Central memory CD8-positive, alpha-beta T cell (primary cell): ENCODE measurements at places on chromosomes 6 and 20.

GRCh38 chr6:53581173-53581773 lies 36.4 kb upstream of the GCLC start:
- no peak for DNase-seq

DNA sequence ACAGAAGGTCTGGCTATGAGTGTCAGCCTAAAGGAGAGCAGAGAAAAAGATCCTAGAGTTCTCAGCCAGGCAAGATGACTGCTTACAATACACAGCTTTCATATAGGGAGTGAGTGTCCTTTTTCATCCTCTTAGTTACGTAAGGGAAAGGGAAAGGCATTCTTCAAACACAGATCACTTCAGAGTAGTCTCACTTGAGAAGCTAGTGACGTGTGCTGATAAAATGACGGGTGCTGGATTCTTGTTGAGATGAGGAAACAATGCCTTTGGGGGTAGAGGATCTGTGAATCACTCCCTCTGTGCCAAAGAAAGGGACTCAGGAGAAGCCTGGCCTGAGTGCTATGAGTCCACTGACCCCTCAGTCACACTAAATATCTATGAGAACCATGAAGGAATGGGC lies 117.3 kb downstream of the QRSL1 start:
- no peak for DNase-seq

GRCh38 chr20:3100480-3100879 lies 16.0 kb upstream of the AVP start:
- no peak for DNase-seq

- no peak for DNase-seq
Measured at GRCh38 chr6:85961746-85962145, 319.1 kb upstream of the SYNCRIP start.

DNA sequence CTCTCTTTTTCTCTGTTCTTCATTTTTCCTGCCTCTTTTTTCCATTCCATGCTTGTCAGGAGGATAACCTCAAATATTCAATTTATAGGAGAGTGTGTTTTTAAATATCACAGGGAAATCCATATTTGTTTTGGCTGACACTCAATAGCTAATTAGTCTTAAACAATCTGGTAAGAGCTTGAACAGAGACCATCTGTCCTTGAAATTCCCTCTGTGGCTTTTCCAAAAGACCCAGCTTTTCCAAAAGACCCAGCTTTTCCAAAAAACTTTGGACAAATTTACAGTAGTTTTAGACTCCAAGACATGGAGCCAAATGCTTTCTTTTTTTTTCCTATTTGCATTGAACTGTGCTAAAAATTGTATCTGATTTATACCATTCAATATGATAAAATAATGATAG lies 127.4 kb upstream of the FAM83B start:
- DNase-seq, result no peak

GRCh38 chr20:54013471-54013870 lies 56.9 kb downstream of the BCAS1 start:
- no peak for DNase-seq

DNA sequence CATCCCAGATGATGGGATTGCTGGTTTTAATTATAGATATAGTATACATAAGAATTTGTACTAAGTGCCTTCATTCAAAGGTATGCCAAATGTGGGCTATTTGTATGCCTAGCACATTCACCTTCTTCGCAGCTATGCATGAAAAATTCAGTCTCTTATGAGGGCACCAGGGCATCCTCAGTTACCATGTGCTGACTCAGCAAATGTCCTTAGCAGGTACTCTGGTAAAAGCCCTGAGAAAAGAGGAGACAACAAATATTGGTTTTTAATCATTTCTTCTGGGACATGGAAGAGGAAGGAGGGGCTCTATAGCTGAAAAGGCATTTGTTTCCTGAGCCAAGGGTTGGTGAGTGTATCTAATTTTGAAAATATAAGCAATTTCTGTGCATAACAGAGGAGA lies 258.1 kb upstream of the BMP2 start:
- no peak for DNase-seq

DNA sequence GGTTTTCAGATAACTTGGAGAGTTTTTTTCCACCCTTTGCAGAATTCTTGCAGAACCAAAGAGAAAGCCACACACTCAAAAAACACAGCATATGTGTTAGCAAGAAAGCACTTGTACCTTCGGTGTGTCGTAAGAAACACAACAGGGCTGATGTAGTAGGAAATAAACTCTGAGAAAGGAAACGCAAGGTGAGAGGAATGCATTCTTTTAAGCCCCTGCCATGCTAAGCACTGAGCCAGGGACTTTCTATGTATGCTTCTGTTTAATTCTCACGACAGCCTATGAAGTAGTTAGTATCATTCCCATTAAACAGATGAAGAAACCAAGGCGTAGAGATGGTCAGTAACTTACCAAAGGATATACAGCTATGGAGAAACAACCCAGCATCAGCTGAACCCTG lies 23.1 kb downstream of the NEDD9 start:
- DNase-seq, result no peak

- DNase-seq, result no peak
Measured at GRCh38 chr6:54910431-54910884, 63.9 kb downstream of the FAM83B start.

DNA sequence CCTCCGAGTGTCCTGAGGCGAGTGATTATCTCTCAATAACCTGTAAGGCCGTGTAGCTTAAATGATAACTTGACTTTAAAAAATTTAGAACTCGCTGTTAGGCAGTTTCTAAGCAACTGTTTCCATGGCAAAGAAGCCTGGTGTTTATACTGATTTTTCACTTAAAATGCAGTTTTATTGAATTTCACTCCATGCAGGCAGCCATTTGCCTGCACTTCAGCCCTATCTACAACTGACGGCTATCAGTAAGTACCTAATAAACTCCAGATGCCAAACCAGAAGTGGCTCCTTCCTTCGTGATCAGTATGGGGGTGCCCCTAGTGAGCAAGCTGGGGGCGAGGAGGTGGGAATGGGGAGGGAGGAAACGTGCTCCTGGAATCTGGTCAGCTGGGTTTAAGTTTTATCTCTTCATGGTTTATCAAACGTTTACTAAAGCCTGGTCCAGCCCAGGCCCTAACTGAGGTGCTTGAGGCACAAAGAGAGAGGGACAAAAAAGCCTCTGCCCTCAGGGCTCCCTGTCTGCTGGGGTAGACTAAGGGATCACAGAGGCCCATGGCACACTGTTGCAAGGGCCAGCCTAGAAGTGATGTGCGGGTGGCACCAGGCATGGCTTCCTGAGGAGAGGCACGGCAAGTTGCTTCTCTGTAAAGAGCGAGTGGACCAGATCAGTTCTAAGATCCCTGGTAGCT lies 45.5 kb downstream of the TTI1 start:
- DNase-seq, result no peak

GRCh38 chr20:44832724-44833123 lies 22.4 kb upstream of the RIMS4 start:
- DNase-seq, result no peak

DNA sequence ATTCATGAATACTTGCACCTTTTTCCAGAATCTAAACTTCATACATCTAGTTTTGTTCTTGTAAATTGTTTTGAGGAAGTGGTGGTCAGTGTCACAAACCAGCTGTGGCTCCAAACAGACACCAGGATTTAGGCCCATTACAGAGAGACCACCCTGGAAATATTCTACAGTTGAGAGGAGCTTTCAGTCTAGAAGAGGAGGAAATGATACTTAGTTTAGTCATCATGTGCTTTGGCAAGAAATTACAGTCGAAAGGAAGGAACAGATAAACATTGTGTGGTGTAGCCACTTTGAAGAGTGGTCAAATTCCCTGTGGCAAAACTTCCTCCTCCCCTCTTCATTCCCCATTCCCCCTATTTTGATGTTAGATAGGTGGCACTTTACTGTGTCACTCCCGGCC lies 15.7 kb downstream of the DCBLD1 start:
- DNase-seq, result no peak

DNA sequence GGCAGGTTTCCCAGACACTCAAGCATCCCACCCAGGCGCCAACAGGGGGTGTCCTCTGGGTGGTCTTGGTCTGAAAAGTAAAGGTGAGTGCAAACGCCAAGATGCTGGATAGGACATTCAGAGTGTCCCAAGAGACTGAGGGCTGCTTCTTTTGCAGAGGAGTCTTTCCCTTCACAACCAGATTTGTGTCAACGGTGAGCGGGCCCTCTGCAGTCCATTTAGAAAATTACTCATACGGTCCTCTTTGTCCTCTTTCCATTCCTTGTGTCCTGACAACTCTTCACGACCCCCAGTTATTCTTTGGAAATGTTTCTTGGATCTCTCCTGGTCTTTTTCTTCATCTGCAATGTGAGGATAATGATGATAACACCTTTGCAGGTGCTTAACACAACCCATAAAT lies 257.8 kb downstream of the CDC5L start:
- no peak for DNase-seq

DNA sequence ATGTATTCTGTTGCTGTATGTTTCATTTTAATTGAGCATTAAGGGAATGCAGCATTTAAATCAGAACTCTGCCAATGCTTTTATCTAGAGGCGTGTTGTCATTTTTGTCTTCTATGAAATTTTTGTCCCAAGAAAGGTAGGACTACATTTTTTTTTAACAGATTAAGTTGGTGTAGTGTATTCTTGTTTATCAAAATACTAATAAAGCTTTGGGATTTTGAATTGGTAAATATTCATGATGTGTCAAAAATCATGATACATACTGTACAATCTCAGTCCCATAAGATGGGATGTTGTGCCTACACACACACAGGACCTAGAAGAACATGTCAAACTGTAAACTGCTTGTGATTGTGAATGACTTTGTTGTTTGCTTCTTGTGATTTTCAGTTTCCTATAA lies 11.2 kb upstream of the HMGN4 start:
- no peak for DNase-seq

GRCh38 chr6:69097948-69098347 lies 462.9 kb downstream of the ADGRB3 start:
- DNase-seq, result no peak

GRCh38 chr20:37390891-37391525 lies 45.1 kb downstream of the SRC start:
- DNase-seq, result no peak

- DNase-seq, result peak; percentile 47
Measured at GRCh38 chr6:106979435-106979884, 4.9 kb upstream of the CD24 start.

- DNase-seq, result no peak
Measured at GRCh38 chr6:20837189-20837588, 302.9 kb downstream of the CDKAL1 start.

GRCh38 chr6:136344420-136344819 lies 54.8 kb upstream of the BCLAF1 start:
- no peak for DNase-seq

- DNase-seq, result no peak
Measured at GRCh38 chr6:102114402-102114801, 720.9 kb downstream of the GRIK2 start.

GRCh38 chr6:69179681-69180080 lies 544.6 kb downstream of the ADGRB3 start:
- no peak for DNase-seq
